ENCODE measurements at places on chromosomes 5 and 9.

- DNase-seq: no peak
Measured at GRCh38 chr5:78726571-78726970, 78.0 kb upstream of the LHFPL2 start.

DNA sequence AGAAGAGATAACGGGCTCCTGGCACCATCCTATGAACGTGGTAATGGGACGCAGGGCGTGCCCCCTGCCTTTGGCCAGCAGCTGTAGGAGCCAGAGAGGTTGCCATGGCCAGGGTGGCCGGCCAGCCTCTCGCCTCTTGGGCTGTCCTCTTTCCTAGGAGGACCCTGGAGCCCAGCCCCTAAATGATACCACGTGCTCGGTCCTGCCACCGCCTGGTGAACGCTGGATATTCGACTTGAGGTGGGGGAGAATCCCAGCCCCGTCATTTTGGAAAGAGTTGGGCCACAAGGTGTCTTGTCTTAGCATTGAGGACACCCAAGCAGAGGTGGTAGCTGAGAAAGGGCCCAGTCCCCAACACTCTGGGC, 391 bp upstream of the NRG2 start:
- no peak for DNase-seq

- DNase-seq: no peak
Measured at GRCh38 chr9:75039801-75040200, 11.7 kb upstream of the CARNMT1 start.

DNA sequence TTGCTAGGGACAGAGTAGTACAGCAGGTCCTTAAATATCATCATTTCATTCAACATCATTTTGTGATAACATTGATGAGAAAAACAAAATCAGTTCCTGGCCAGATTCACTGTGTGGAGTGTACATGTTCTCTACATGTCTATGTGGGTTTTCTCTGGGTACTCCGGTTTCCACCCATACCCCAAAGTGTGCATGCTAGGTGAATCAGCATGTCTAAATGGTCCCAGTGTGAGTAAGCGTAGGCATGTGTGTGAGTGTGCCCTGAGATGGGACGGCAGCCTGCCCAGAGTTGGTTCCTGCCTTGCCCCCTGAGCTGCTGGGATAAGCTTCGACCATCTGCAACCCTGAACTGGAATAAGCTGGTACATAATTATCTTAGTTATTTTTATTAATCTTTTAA, 16.5 kb upstream of the GLIS3 start:
- no peak for DNase-seq

GRCh38 chr5:150781706-150782614, 3.4 kb downstream of the SMIM3 start:
- no peak for DNase-seq

GRCh38 chr9:130345009-130345896, 79.7 kb downstream of the HMCN2 start:
- no peak for DNase-seq

GRCh38 chr9:12718482-12719026, 25.4 kb downstream of the TYRP1 start:
- DNase-seq: no peak

DNA sequence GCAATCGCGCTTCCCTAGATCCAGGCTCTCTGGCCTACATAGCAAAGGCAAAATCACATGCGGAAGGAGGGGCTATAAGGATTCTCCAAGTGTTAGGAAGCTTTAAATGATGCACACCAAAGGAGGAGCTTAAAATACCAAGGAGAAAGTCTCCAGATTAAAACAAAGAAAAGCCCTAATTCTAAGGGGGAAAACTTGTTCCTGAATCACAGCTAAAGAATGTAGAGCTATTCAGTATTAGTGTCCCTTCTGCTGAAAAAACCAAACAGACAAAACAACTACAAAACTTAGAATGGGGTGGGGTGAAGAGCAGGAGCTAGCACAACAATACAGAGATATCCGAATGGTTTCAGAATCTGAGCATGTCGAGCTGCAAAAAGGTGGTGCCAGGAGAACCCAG, 213.7 kb downstream of the DCP2 start:
- no peak for DNase-seq

- DNase-seq: no peak
Measured at GRCh38 chr5:50415912-50416311, 25.2 kb downstream of the EMB start.

DNA sequence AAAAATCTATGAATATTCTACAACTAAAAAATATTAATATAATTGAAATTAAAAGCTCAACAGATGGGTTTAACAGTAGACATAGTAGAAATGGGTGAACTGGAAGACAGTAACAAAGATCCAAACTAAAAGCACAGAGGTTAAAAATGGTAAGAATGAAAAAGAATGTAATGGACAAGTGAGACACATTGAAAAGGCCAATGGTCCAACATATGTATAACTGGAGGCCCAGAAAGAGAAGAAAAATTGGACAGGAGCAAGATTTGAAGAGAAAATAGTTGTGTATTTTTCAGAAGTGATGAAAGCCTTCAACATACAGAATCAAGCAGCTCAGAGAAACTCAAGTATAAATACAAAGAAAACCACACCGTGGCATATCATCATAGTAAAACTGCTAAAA, 58.6 kb downstream of the PCDHGC5 start:
- no peak for DNase-seq

DNA sequence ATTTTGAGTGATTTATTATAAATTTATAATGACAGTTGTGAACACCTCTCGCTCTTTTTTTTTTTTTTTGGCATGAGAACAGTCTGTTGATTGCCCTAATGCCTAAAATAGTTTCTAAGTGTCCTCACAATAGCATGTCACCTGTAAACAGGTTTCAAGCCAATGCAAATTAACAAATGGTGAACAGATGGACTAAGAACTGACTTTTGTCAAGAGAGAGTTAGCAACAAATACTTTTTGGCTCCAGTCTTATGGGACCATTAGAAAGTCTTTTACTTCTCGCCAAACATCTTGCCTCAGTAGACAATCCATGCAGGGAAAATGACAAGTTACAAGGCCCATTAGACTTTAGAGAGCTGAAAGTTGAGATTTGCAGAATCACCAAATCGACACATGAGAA, 67.8 kb downstream of the MED27 start:
- no peak for DNase-seq

DNA sequence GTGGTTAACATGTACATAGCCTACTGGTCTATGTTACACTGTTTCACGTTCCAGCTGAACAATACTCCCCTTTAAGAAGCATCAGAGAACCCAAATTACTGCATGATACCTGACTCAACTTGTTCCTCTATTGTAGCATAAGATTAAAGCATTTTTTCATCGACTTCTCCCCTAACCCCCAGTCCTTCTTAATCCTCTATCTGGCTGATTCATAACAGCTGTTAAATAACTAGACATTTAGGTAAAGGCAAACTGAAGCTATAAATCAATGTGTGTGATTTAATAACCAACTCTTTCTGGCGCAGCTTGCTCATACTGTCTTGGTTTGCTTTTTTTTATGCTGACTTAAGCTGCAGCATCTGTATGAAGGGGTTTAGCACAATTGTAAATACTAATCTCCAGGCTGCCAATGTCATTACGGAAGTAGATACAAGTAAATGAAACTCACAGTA, 94.2 kb upstream of the MTAP start:
- DNase-seq: no peak

- DNase-seq: no peak
Measured at GRCh38 chr5:176788941-176789872, 21.2 kb upstream of the UNC5A start.

GRCh38 chr5:77394064-77394715, 97.9 kb downstream of the WDR41 start:
- no peak for DNase-seq

GRCh38 chr9:74512416-74512815, 15.3 kb downstream of the RORB start:
- no peak for DNase-seq

- no peak for DNase-seq
Measured at GRCh38 chr5:40134883-40135520, 544.7 kb upstream of the PTGER4 start.

GRCh38 chr9:81317223-81317622, 372.1 kb downstream of the TLE1 start:
- DNase-seq: no peak

DNA sequence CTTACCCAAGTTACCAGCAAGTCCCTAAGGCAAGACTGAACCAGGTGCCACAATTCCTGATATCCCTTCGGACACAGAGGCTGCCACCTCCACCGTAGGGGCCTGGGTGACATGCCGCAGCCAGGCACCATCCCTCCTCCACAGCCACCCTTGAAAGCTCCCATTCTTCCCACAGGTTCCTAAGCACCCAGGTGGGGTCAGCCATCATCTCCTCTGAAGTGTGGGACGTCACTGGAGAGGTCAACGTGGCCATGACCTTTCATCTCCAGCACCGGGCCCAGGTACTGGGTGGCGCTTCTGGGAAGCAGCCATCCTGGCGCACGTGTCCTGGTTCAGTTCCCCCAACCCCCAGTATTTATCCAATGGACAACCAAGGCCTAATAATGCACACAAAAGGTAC, 8.2 kb downstream of the ADGRD2 start:
- no peak for DNase-seq

- no peak for DNase-seq
Measured at GRCh38 chr9:93452710-93453046, 703 bp downstream of the FAM120AOS start.

DNA sequence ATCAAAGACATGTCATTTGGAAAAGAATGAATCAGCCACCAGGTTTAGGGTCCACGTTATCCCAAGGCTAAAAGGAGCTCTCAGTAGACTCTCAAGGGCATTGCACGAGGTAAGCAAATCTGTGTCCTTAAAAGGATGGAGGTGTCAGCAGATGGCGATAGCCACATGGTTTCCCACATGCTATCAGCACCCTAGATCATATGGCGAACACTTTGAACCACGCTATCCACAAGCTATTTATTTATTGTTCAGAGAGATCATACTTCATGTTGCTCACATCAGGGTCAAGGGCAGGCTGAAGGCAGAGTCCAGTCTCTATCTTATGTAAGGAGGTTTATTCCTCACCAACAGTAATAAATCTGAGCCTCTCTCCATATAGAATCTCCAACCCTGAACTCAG, 43.7 kb downstream of the CDH6 start:
- no peak for DNase-seq

DNA sequence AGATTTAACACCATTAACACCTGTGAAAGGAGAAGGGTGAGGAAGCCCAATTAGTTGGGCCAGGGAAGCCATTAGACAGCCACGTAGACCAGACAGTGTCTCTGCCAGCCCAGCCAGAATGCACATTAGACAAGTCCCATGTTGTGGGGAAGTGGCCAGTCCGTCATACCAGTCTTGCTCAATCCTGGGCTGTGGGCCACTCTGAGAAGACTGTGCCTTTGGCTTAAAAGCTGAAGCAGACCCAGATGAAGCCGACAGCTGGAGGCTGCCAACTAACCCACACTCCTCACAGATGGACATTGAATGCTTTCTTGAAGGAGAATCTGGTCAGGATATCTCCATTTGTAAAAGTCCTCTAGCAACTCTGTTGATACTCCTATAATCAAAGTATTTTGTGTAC, 128.5 kb downstream of the CHSY3 start:
- DNase-seq: no peak

DNA sequence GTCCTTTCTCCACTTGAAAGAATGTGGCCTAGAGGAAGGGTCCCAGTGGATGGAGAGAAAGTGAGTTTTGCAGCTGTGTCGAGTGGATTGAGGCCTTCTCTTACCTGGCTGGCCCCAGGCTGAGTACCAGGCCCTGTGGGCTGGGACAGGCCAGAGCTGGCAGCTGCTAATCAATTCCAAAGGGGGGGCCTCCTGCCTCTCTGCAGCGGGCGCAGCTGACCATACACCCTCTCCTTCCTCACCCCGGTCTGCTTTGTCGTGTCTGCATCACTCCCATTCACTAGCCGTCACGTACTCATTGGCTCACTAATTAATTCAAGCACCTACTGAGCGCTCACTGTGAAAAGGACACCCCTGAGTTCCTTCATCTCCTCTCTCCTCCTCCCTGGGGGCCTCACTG, 58.4 kb upstream of the PITX1 start:
- no peak for DNase-seq

DNA sequence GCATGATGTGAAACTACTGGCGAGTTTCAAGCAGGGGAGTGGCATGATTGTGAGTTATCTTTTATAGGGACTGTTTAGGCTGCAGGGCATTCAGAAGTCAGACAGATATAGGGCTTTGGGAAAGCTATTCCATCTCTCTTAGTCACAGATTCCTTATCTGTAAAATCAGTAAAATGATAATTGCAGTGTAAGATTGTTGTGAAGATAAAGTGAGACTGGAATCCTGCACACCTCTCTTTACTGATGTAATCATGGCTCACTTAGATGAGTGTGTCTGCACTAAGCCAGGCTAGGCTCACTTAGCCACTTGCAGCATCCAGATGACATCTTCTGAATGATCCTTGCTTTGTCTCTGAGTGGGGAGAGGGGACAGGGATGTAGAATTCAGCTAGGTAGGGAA, 81.8 kb upstream of the MAMDC2 start:
- DNase-seq: no peak

GRCh38 chr9:131236761-131237160, 39.5 kb downstream of the FAM78A start:
- DNase-seq: no peak

DNA sequence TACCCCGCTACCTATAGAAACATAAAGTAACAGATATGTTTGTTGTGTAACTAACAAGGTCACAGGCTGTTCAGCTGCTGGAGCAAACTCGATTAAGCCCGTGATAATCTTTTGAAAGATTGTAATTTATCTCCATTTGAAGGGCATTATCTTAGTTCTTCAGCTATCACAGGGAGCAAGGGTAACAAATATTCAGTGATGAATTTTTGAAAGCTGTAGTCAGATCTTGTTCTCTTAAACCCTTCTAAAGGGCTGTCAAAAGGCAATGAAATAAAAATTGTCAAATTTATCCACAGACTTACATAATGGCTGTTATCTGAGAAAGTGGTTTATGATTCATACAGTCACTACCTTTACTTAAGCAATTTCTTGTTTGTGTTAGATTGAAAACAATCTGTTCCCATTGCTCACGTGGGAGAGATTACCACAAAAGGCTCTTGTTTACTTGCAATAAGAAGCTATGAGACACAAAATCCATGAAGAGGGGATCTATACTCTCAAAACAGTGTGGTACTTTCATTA, 78.3 kb upstream of the ZNF608 start:
- DNase-seq: no peak

- no peak for DNase-seq
Measured at GRCh38 chr9:13596383-13596970, 317.0 kb upstream of the MPDZ start.

GRCh38 chr5:147732291-147732883, 50.1 kb downstream of the JAKMIP2 start:
- no peak for DNase-seq
